ENCODE measurements at places on chromosomes 4 and X.

GRCh38 chr4:122434285-122434684, 22.2 kb downstream of the IL2 start:
- DNase-seq: no peak

DNA sequence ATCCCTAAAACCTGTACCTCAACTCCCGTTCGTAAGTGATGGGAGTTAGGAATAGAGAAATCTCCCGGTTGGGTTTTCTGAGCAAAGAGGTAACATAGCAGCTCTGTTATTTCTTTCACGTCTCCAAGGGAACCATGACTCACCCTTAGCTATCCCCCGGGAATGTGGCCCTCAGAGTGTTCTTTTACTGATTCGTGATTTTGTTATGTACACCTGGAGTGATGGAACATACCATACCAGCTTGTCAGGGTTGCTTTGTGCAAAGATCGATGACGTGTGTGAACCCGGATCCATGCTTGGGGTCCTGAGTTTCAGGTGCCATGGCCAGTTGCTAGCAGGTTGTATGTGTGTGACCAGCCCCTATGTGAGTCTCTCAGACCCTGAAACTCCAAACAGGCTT, 52.6 kb downstream of the HPRT1 start:
- DNase-seq: peak; percentile 7

DNA sequence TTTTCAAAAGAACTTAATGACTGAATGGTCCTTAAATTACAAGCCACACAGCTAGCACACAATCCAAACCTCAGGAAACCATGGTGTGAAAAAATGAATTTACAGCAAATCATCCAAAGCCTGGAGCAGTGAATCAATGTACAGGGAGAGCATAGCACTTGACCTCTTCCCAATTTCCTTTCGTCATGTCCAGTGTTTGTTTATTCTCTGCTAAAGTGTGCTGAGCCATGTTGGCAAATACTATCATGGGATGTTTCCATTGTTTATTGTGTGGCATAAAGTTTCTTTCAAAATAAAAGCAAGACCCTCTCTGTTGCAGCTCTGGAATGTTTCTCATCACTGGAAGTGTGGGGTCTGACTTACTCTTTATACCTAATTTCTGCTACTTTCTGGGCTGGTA, 25.4 kb upstream of the FAM47B start:
- DNase-seq: no peak

DNA sequence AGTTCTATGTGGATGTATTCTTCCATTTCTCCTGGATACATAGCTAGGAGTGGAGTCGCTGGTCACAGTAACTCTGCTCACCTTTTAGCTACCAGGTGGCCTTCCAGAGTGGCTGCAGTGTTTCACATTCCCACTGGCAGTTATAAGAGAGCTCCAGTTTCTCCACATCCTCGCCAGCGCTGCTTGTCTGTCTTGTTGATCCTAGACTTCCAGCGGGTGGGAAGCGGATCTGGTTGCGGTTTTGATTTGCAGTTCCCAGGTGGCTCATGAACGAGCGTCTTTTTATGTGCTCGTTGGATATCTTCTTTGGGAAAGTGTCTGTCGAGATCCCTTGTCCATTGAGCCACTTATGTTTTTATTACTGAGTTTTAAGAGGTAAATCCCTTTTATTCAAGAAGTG, 11.6 kb downstream of the TACC3 start:
- no peak for DNase-seq

DNA sequence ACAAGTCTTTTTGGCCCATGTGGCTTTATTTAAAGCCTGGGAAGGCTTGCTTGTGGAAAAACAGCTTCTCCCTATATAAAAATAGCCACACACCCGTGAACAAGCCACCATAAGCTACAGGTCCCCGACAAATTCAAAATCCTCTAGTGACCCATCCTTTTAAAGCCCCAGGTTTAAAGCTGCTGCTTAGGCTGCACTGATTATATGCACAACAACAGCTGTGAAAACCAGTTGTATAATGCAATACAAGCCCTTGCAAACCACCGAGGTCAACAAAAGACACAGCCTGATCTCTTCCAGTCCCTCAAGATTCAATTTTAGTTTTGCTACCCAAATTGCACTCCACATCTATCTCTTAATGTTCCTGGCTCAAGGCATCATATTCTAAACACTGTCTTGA, 186.0 kb upstream of the WDFY3 start:
- DNase-seq: no peak

DNA sequence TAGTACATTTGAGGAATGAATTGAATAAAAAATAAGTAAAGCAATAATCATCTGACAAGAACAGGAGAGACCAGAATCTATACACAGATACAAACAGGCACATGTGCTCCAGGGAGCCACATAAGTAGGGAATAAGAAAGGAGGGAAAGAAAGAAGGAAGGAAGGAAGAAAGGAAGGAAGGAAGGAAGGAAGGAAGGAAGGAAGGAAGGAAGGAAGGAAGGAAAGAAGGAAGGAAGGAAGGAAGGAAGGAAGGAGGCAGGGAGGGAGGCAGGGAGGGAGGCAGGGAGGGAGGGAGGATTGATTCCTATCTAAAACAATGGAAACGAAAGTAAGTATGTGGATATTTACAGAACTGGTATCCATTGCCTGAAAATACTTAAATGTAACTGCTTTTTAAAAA, 475.8 kb downstream of the NLGN4X start:
- no peak for DNase-seq

DNA sequence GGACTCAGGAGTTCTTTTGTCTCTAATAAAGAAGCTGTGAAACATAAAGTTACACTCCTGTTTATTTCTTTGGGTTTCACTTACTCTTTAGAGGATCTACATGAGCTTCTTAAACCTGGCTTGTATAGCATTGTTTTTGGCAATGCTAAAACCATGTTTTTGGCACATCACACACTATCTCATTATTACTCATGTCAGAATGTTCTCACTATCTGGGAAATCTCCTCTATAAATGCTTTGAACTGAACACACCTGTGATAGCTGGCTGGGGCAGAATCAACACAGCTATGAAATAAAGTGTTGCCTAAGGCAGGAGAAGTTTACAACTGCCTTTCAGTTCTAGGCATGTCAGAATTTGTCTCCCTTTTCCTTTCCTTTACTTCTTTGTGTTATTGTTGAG, 52.6 kb downstream of the SULT1B1 start:
- no peak for DNase-seq

- no peak for DNase-seq
Measured at GRCh38 chr4:6658597-6659075, 18.2 kb downstream of the MRFAP1 start.

DNA sequence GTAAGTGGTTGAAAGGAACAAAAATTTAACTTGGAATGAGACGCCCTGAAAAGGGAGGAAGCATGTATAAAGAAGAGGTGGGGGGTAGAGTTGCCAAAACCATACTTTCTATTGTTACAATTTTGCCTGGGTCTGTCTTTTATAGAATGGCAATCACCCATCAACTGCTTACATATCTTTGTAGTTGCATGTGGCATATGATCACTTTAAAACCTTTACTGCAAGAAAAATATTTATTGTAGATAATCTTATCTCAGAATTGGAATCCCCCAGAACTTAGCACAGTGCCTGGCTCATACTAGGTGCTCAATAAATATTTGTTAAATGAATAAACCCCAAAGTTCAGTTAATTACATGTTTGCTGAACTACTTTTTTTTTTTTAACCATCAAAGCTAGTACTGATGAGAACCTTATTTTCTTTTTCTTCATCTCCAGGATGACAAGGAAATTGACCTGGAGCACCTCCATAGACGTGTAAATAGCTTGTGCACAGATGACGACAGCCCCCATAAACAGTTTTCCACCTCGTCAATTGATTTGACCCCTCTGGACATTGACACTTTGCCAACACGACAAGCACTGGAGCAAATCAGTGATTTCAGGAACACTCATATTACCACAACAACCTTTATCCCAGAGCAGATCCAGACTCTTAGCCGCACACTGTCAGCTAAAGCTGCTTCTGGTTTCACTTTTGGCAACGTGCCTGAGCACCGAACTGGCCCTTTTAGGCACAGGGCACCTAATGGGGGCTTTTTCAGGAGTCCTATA, 56.7 kb upstream of the ATOH1 start:
- DNase-seq: no peak

DNA sequence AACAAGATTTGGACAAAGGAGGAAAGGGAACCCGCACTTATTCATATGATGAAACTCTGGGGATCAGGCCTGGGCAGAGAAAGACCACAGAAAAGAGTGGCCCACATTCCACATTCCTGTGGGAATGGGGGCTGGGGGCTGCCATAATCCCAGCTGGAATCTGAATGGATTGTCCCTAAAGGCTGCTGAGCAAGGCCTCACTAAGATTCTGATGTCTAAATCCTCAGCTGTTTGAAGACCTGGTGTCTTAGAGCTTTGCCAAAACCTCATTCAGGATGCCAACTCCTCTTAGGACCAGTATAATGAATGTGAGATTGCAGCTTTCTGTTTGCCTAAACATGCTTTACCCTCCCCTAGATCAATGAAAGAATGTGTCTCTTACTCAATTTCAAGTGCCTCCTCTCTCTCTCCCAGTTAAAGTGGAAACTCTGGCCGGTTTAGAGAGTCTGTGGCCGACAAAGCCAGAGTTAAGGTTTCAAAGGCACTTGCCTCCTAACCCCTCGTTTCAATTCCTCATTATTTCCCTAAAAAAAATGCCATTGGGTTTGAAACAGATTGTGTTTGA, 33.3 kb upstream of the GPC4 start:
- DNase-seq: no peak

DNA sequence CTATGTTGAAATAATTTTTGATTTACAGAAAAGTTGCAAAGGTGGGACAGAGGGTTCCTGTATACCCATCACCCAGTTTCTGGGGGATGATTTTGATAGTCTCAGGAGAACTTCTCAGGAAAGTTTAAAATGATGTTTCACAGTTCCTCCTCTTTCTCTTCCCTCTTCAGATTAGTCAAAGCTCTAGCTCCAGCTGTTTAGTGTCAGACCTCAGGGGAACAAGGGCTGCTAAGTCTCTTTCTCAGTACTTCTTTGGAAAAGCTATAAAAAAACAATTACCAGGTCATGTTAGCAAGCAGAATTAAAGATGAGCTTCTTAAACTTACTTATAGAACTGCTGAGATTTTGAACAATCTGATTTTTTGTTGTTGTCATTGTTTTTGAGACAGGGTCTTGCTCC, 12.2 kb downstream of the IL13RA1 start:
- DNase-seq: no peak

- DNase-seq: no peak
Measured at GRCh38 chrX:118350221-118350620, 4.3 kb downstream of the WDR44 start.

DNA sequence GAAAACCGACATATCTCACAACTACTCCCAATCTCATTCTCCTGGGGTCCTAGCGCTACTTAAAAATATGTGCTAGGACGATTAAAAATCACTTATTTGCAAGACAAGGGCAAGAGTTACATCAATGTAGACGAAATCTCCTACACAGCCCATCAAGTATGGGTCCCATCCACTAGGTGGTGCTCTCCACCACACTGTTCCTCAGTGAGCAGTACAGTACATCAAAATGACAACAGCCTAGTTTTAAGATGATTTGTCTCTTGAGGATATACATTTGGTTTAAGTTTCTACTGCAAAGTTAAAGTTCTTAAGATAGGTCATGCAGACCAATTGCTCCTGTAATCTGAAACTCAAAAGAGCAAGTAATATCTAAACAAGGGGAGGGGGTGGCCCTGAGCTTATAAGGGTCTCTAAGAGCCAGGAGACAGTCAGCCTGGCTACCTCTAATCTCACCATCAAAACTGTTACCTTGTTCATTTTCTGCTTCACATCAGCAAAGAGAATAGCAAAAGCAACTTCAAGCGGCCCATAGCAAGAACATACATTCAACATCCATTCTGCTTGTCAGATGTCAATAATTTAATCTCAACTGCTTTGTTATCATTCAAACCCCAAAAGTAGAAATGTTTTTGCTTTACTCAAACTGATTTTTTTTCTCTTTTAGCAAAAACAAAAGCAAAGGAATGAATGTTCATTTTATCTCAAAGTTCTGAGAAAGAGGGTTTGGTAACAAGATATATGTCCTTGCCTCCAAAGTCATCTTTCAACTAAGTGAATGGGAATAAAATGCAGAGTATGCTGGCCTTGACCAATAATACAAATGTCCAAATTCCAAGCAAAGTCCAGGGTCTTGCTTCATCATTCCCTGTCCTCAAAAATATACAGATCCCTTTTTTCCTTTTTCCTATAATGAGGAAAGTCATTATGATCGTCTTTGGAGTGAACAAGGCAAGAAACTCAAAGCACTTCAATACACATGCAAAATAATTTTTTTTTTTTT, 53.1 kb downstream of the STX18 start:
- peak; percentile 19 for DNase-seq

GRCh38 chr4:139988863-139989765, 164.9 kb downstream of the MAML3 start:
- DNase-seq: peak; percentile 15

DNA sequence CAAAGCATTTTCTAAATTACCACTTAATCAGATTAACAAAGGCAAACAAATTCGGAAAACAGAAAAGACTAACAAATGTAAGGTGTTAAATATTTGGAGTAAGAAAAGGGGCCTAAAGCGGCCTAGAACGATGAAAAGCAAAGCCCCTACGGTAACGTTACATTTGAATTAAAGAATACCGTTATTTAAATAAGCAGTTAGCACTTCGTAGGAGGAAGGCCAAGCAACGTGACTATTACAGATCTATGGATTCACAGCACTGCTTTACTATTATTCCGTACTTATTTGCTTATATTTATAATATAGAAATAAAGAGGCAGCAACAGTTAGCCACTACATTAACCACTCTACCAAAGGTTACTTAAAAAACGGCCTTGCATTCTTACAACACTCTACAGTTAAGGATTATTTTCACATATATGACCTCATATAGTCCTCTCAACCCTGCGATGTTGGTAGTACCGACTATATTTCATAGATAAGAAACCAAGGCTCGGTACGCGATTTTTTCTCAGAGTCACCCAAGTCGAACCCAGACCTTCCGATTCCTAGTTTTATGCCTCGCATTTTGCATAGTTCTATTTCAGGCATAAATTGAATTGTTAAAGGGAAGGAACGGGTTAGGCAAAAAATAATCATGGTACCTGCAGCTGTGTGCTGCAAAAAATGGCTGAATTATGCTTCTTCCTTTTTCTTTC, 2.9 kb downstream of the KLHL15 start:
- DNase-seq: no peak

DNA sequence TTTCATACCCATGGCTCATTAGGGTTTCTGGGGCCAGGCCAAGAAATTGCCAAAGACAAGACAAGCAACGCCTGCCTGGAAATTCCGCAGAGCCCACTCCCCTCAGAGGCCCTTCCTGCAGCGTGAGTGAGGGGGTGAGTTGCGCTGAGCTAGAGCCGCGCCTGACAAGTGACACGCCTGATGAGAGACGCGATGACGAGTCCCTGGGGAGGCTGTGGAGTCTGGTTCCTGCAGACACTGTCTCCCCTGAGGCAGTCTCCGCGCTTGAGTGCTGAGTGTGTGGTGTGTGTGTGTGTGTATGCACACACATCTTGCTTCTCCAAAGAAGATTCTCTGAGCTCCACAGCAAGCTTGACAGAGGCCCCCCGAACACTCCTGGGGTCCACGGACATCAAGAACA, 269.8 kb downstream of the BCOR start:
- DNase-seq: no peak

- no peak for DNase-seq
Measured at GRCh38 chr4:2793586-2794485, 951 bp downstream of the SH3BP2 start.
